ENCODE measurements at places on chromosomes 1 and 21. TPM values are rescaled to one million over a fixed set of nuclear protein-coding genes. Genes with fewer than 3 reads are reported as not detected.

The AQP10 gene
- total RNA-seq: not detected

The ALX3 gene
- total RNA-seq: not detected

The EPHB2 gene
- total RNA-seq: 93.0 TPM

The COL16A1 gene
- total RNA-seq: 52.2 TPM

DNA sequence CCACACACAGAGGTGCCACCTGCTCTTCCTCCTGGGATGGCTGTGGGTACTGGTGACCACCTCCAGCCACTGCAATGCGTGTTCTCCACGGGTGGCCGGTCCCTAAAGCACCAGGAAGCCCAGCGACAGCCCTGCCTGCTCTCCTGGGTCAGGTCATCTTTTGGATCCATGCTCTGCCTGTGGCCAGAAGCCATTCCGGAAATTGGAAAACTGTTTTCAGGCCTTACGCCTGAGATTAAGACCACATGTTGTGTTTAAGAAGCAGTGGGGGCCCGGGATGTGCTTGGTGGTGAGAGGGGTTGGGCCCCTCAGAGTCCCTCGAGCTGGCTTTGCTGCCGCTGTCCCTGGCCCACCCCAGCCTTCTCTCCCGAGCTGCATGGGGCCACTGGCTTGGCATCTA, 150.8 kb downstream of the PEX14 start:
- H3K4me1 ChIP-seq: peaks cover 14% of the 10 kb centered on the region
- no peaks in the 10 kb centered on the region for H3K36me3 ChIP-seq
- no peak for DNase-seq
- no peak overlapping the region for H3K27ac ChIP-seq

- no peaks in the 10 kb centered on the region for H3K27me3 ChIP-seq
- no peaks in the 10 kb centered on the region for H3K36me3 ChIP-seq
- no peak for DNase-seq
Measured at GRCh38 chr1:89512996-89513720, 11.5 kb upstream of the LRRC8B start.

- H3K27ac ChIP-seq: no peak overlapping the region
- H3K4me1 ChIP-seq: no peaks in the 10 kb centered on the region
- H3K27me3 ChIP-seq: peaks cover 5% of the 10 kb centered on the region
- no peaks in the 10 kb centered on the region for H3K36me3 ChIP-seq
Measured at GRCh38 chr1:58058323-58058722, 488.2 kb downstream of the OMA1 start.

GRCh38 chr21:45020629-45021427, 53.6 kb upstream of the ADARB1 start:
- peaks cover 17% of the 10 kb centered on the region for H3K27me3 ChIP-seq
- DNase-seq: no peak

DNA sequence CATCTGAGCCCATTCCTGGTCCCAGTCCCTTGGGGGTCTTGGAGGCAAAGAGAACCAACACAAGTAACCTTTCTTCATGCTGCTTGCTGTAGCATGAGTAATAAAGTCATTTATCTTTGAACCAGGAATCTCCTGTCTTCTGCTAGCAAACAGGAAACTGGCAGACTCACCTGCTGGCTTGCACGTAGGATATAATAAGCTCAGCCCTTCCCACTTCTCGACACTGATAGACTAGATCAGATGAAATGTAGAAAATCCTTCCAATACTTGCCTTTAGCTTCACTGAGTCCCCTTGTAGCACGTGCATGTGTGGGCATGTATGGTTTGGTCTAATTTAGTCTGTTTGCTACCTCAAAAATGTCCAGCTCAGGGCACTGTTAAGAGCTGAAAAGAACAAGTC, 6.5 kb upstream of the TFF2 start:
- H3K27ac ChIP-seq: no peak overlapping the region
- peaks cover 19% of the 10 kb centered on the region for H3K4me1 ChIP-seq
- H3K4me3 ChIP-seq: no peak overlapping the region
- peaks cover 49% of the 10 kb centered on the region for H3K36me3 ChIP-seq
- DNase-seq: no peak
